G401 (cell line): ENCODE measurements at places on chromosomes 1 and 21. TPM values are rescaled to one million over a fixed set of nuclear protein-coding genes. Genes with fewer than 3 reads are reported as not detected.

PDZK1IP1 gene
- total RNA-seq = not detected in 2 replicates

PPFIA4 gene
- total RNA-seq = 2.1 and 3.4 TPM in 2 replicates

FMO2 gene
- total RNA-seq = 0.14 and 0.25 TPM in 2 replicates

LINGO4 gene
- total RNA-seq = not detected in 2 replicates

FBLIM1 gene
- 18.6 and 41.7 TPM in 2 replicates for total RNA-seq

DPH2 gene
- 43.0 and 47.6 TPM in 2 replicates for total RNA-seq

IL6R gene
- total RNA-seq = 4.7 and 44.7 TPM in 2 replicates

FAM110D gene
- total RNA-seq = 3.5 and 5.1 TPM in 2 replicates

AMPD1 gene
- total RNA-seq = not detected in 2 replicates

BTBD8 gene
- 2.9 and 8.0 TPM in 2 replicates for total RNA-seq

CD34 gene
- not detected in 2 replicates for total RNA-seq

MEAF6 gene
- 44.4 and 62.8 TPM in 2 replicates for total RNA-seq

SPRR1B gene
- total RNA-seq = not detected in 2 replicates

ARTN gene
- total RNA-seq = not detected in 2 replicates

MPC2 gene
- total RNA-seq = 67.2 and 72.8 TPM in 2 replicates

SLC1A7 gene
- total RNA-seq = 0.27 TPM in 1 of 2 replicates, not detected in the other
